ENCODE measurements at places on chromosomes 6 and 20.

GRCh38 chr6:18090349-18090786 lies 32.1 kb downstream of the NHLRC1 start:
- DNase-seq: no peak

DNA sequence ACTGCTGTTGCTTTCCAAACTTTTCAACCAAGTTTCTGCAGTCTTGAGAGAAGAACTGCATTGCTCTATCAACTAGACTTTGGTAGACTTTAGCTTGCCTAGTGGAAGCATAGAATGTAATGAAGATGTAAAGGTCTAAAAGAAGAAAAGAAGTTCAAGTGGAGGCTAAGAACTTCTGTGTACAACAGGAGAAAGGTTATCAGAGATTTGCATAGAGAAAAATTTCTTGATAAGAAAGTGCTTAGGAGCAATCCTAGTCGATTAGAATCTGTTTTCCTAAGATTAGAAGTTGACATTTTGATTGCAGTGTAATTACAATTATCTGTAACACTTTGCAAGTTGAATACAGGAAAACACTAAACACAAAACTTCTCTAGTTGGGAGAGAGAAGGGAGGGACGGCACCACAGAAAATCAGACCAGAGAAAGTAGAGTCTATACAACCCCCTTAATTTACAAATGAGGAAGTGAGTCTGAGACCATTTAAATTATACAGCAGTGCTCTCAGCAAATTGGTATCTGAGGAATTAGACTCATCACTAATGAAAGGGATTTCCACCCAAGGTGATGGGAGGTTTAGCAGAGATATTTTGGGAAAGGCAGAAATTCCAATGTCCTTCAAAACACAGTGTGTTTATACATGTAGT lies 194.3 kb upstream of the MARCKS start:
- no peak for DNase-seq

DNA sequence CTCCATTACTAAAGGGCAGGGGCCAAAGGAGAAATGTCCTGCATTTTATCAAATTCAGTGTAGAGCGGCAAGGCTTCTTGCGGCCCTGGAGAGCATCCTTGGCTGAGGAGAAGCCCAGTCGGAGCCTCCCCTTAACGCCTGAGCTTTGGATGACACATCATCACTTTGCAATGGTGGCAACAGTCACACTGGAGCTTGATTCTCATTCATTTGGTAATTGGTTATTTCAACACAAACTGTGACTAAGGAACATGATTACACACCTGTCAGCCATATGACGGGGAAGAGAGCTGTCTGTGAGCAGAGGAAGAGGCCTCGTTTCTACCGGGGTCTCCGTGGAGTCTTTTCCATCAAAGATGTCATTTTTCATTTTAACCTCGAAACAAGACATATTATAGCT lies 81.4 kb downstream of the SOBP start:
- DNase-seq: no peak

DNA sequence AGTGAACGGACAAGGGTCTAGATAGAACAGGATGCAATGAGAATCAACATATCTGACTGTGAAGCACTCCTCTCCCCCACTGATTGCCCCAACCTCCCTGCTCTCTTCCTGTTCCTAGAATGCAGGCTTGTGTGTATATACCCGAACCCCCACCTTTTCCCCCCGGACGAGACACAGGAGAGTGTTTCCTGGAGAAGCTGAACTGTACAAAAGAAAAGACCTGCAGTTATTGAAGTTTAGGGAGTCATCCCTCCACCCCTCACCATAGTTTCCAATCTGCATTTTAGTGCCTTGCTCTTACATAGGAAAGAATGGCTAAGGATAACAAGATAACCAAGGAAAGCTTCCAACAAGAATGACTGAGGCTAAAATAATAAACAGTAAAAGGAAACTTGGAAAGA lies 55.5 kb upstream of the PDE10A start:
- DNase-seq: no peak

DNA sequence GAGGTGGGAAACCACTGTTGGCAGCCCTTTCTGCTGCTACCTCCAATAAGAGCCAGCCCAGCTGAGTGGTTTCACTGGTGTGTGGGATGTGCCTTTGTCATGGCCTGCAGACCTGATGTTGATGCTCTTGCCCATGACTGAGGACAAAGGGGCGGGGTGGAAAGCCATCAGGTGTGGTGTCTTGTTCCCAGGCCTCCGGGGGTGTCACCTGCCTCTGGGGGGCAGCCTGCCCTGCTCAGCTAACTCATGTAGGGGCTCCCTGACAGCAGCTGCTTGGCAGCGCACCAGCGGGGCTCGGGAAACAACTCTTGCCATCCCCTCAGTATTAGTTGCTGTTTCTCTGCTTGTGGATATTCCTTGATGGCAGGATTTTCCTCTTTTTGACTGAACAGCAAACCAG lies 91.3 kb downstream of the LYRM2 start:
- DNase-seq: no peak

DNA sequence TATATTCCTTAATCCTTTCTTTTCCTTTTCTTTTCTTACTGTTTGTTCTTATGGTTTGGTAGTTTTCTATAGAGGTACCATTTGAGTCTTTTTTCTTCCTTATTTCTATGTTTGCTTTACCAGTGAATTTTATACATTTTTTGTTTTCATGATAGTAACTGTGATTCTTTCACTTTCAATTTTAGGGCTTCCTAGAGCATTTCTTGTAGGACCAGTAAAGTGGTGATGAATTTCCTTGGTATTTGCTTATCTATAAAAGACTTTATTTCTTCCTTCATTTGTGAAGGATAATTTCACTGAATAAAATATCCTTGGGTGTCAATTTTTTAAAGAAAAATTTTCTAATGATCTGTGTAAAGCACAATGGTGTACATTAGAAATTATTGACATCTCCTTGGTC lies 637.4 kb downstream of the CD109 start:
- no peak for DNase-seq

DNA sequence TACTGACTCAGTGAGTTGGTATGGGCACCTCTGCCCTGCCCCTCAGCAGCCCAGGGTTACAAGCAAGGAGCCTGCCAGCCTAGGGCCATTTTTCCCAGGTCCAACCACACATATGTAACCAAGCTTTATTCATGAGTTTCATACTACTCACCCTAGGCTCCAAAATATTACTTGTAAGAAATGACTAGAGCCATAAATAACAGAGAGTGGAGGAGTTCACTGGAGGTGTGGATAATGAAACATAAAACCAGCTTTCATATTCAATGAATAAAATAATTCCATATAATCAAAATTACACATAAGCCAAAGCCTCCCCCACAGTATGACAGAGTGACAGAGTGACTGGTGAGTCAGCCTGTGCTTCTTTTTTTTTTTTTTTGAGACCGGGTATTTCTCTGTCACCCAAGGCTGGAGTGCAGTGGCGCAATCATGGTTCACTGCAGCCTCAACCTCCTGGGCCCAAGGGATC lies 229.8 kb upstream of the SASH1 start:
- no peak for DNase-seq

DNA sequence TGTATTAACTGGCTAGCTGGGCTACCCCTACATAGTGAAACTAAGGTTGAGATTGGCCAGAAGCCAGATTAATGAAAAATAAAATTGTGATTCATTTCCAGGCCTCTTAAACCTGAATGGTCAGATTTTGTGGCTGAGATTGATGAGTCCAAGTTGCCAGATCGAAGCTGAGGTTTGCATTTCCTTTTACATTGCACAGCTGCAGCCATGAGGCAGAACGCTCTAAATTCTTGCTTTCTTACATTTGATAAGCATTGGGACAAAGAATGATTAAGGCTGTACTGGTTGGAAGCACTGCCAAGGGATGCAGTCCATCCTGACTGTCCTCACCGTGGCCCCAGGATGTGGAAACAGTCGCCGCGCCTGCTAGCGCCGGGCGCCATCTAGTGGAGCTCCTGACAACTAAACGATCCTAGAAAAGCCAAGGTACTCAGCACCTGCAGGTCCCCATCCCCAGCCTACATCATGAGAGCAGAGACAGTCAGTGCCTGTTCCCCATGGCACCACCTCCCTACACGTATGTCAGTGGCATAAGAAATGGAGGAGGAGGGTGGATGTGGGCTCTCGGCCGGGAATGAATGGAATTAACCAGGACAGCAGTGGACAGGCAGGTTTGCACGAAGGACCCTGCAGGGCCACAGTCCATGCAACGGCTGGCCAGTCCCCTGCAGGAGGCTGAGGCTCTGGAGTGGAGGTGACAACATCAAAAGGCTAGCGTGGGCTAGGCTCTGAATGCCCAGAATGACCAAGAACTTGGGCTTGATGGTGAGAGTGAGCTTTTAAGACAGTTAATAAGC lies 19.0 kb downstream of the PXDC1 start:
- peak; percentile 89 for DNase-seq

DNA sequence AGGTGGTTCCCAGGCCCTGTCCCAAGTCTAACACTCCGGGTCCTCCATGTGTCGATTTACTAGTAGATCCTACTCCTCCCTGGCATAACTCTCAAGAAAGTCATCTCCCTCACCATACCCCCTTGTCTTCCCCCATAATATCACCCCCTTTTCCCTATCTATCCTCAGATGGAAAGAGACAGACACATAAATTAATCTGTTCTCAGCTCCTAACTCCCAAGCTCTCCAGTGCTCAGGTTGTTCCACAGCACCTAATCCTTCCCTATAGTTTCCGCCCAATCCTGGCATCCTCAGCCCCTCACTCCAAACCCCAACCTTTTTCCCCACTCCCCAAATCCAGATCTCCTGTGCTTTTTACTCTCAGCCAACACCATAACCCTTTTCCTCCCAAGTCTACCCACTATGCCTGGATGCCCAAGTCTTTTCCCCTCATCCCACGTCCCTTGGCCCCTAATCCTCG lies 808 bp downstream of the ILRUN start:
- DNase-seq: no peak

DNA sequence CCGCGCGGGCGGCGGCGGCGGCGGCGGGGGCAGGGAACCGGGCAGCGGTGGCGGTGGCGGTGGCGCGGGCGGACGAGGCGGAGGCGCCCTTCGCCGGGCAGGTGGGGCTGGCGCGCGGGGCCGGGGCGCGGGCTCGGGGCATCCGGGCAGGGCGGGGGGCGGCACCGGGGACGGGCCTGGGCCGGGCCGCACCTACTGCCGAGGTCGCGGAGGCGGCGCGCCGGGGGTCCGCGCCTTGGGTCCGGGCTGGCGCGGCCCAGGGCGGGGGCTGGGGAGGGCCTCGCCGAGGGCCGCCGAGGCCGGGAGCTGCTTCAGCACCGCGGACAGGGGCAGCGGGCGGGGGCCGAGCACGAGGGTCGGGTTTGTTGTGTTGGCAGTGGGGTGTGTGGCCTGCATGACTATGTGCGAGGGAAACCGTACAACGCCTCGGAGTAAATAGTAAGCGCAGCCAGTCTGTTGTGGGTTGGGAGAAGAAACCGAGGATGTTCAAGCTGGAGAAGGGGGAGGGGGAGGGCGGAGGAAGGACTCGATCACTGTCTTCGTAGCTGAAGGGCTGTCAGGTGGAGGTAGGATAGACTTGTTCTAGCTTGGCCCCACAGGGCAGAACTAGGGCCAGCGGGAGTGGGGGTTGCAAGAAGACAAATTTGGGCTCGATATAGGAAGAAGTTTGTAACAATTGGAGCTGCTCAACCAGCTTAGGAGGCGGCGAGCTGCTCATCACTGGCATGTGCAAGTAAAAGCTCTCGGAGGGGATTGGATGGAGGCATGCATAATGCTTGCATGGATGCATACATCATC lies 593 bp downstream of the MMP24 start:
- DNase-seq: peak; percentile 74

DNA sequence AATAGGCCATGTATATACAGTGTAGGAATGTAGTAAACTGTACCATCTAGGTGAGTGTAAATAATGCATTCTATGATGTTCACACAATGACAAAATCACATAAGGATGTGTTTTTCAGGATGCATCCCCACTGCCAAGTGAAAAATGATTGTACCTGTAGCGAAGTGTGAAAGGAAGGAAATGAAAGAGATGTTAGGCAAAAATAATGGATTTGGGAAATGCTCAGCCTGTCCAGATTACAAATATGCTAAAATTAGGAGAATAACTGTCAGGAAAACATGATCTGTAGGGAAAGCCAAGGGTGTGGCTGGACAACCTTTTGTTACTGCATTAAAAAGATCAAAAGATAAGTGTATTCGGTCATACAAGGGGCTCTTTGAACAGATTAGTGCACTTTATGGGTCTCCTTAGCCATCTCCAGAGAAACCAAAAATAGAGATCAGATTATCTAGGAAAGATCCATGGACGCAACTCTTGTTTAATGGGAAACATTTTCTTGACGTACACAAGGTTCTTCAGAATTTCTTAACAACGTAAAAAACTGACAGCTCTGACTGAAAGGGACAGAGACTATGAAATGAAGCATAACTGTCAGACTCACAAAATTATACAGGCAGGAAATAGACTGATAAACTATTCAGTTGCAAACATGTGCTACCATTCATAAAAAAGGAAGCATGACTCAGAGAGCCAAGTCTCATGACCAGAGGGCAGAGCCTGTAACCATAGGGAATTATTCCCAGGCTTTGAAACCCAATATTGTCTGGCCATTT lies 253.6 kb upstream of the RAB32 start:
- DNase-seq: no peak

- no peak for DNase-seq
Observed at GRCh38 chr6:155272353-155273232, 8.8 kb downstream of the CLDN20 start.

DNA sequence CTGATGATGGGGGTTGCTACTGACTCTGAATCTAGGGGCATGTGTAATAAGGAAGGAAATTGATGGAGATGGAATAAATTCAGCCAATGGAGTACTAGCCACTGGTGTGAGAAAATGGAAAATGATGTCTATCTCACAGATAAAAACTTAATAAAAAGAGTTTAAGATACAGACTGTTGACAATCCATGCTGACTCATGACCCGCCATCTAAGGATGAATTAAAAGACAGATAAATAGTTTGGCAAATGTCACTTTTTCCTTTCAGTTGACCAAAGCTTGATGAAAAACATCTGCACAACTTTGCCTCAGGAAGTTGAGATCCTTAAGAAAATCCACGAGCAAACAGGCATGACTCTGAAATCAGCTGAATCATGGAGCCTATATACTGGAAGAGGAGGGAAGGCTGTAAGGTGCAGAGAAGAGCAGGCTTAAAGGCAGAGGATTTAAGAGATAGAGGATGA lies 82.6 kb upstream of the BMP5 start:
- no peak for DNase-seq

DNA sequence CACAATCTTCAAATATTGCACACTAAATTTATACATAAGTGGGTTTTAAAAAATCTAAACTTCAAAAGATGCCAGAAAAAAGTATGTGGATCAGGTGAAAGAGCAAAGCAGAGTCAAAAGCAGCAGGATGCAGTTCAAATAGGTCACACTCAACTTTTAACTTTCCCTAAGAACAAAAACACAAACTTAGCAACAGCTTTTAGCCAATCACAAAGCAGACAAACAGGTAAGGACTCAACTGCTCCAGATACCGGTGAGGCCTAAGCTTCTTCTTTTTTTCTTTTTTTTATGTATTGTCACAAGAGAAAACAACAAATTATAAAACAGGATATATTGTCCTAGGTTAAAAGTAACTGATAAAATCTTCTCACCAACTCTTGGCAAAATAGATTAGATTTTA lies 74.7 kb downstream of the SESN1 start:
- no peak for DNase-seq

GRCh38 chr6:33384581-33385020 lies 7.0 kb upstream of the KIFC1 start:
- no peak for DNase-seq

GRCh38 chr6:151068761-151069312 lies 170.9 kb upstream of the AKAP12 start:
- no peak for DNase-seq

Measured in spleen (tissue), 13 donors.